ENCODE measurements at places on chromosomes 3 and 15.
A peak's percentile ranks its signal among the peaks of the same experiment; 100 is the strongest.

GRCh38 chr3:69081583-69082262 is 1.6 kb upstream of the UBA3 start:
- no peak for DNase-seq

- DNase-seq, result no peak
Observed at GRCh38 chr3:110793611-110794010, 278.0 kb upstream of the NECTIN3 start.

GRCh38 chr3:194257916-194258668 is 93.0 kb downstream of the CPN2 start:
- peak; percentile 25 for DNase-seq

DNA sequence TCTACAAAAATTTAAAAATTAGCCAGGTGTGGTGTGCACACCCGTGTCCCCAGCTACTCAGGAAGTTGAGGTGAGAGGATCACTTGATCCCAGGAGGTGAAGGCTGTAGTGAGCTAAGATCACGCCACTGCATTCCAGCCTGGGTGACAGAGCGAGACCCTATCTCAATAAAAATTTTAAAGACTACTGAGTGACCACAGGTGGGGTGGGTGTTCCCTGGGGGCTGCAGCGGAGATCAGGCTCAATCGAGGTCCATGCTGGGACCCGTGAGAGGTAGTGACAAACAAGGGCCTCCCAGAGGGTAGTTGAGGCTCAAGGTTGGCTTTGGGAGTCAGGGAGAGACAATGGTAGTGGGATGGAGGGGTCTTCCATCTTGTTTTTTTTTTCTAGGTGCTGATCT is 38.9 kb upstream of the LIMD1 start:
- DNase-seq, result no peak

GRCh38 chr3:52177701-52178042 is 20.3 kb upstream of the ALAS1 start:
- no peak for DNase-seq

DNA sequence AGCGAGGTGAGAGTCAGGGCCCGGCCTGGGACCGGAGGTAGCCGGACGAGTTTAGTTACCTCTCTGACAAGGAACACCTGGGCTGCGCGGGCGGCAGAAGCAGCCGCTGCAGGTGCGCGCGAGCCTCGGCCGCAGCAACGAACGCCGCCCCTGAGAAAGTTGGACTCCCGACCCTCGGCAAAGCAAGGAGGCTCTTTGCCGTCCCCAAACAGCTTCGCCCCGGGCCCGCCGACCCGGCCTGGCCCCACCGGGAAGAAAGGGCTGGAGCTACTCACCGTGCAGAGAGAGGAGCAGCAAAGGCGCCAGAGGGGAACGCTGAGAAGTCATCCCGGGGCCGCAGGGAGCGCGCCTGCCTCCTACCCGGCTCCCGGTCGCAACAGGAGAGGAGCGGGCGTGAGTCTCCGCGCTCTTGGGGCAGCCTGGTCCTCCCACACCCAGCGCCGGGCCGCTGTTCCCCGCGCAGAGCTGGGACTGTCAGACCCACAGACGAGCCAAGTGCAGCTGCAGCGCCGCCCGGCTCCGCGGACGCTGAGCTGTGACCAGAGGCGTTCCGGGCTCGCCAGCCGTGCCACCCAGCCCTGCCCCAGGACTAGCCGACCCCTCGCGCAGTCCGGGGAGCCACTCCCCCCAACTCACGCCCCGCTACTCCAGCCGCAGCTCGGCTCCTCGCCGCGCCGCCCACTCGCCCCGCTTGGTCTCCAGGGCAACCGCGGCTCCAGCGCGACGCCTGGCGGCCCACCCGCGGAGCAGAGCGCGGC is at the start of gene IGSF11:
IGSF11 (minus strand) TSS at position 591 of the 758 bp plus-strand sequence; CDS start at position 327, 264 bp downstream.
- peak; percentile 83 for DNase-seq

GRCh38 chr15:70443486-70444273 is 319.7 kb downstream of the UACA start:
- DNase-seq, result no peak

- DNase-seq, result no peak
Observed at GRCh38 chr15:76799760-76800159, 105.4 kb downstream of the SCAPER start.

GRCh38 chr15:89174476-89174875 is 46.9 kb downstream of the RLBP1 start:
- DNase-seq, result no peak

DNA sequence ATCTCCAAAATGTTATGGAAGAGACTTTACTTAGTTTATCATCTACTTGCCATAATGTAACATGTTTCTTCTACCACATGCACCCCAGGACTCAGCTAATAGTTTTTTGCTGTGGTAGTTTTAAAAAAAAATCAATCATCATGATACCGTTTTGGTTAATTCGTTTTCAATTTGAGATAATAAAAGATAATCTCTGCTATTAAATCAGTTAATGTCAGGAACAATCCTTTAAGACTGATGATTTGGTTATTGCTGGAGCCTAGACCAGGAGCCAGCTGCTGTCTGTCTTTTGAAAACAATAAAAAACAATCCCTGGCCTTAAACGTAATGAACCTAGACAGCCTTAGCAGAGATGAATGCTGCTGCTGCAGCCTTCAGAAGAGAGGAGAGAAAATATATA is 403.7 kb downstream of the OXSM start:
- DNase-seq, result no peak

- no peak for DNase-seq
Observed at GRCh38 chr3:55330355-55330754, 156.8 kb downstream of the WNT5A start.

DNA sequence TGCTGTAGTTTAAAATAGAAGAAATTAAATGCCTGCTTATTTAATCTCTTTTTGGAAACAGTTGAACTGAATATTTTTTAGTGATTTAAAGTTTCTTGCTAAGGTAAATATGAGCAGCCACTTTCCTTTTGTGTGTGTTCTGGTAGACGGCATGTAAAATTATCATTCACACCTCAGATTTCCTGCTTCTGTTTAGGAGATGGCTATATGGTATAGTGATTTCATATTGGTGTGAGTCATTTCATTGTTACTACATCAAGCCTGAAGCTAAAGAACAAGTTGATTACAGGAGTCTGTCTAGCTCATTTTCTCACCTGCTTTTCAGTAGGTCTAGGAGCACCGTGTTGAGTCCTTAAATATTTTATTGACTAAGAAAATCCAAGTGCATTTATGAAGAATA is 2.2 kb downstream of the LRCH3 start:
- DNase-seq, result no peak

DNA sequence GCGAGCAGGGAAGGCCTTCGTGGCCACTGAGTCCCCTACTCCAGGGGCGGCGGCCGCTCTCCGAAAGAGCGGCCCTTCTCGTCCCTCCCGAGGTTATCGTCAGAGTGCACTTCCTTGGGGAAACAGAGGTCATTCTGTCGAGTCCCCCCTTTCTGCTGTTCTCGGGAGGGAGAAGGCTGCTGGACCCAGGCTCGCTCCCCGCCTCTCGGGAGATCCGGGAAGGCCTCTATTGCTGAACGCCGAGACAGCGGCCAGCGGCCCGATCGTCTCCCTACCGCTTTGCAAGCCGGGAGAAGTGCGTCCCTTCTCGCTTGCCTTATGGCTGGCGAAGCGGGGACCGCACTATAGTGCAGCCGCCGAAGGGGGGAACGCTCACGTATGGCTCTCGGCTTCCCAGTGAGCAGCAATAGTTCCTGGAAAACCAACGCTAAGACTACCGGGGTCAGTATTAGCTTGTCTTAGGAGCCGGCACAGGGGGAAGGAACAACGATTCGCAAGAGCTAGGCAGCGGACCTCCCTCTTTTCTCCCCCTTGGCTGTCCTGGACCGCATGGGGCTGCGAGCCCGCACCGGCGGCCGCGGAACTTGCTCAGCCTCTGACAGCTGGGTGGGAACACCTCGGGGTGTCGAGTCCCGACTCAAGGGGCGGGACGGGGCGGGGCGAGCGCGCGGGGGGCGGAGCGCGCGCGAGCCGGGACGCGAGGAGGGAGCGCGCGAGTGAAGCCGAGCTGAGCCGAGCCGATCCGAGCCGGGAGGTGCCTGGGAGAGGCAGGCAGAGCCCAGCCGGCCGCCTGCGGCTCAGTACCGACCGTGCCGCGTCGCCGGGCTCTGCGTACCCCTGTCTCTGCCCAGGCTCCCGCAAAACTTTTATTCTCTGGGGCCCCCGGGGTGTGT is 930 bp upstream of the PPM1L start:
- DNase-seq, result peak; percentile 94

DNA sequence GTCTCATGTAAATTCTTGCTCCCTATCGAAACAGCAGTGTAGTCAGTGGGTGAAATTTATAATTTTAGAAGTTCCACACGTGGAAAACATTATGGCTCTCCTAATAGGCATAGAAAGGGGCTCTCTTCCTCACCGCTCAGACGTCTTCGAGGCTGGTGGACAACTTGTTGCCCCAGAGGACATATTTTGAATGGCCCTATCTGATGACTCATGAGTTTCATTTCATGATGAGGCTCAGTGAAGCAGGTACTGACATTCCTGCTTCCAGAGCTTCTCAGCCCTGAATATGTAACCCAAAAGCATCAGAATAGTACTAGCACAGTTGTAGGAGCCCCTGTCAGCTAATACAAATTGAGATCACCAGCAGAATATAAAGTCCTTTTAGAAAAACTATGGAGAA is 117.9 kb downstream of the HERC1 start:
- no peak for DNase-seq

DNA sequence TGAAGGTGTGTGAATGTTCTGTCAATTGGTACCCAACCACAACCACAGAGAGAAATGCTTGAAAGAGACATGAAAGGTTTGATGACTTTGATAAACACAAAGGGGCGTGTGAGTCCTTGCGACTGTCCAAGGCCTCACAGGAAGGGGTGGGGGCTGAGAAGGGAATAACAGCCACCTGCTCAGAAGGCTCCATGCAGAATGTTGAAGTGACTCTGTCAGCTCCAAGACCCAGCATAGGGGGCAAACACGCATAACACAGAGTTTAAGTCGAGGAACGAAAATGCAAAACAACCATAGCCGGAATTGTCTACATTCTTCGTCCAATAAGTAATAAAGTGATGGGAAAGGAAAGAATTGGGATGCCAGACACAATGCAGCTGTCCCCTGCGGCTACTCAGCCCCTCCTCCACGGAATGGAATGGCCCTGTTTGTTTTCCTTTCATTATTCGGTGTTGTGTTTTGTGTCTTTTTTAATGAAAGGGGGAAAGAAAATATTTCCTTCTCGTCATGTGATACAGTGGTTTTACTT is 19.9 kb downstream of the TMEM212 start:
- no peak for DNase-seq

- DNase-seq, result no peak
Observed at GRCh38 chr15:72968531-72968922, 83.7 kb upstream of the NEO1 start.

DNA sequence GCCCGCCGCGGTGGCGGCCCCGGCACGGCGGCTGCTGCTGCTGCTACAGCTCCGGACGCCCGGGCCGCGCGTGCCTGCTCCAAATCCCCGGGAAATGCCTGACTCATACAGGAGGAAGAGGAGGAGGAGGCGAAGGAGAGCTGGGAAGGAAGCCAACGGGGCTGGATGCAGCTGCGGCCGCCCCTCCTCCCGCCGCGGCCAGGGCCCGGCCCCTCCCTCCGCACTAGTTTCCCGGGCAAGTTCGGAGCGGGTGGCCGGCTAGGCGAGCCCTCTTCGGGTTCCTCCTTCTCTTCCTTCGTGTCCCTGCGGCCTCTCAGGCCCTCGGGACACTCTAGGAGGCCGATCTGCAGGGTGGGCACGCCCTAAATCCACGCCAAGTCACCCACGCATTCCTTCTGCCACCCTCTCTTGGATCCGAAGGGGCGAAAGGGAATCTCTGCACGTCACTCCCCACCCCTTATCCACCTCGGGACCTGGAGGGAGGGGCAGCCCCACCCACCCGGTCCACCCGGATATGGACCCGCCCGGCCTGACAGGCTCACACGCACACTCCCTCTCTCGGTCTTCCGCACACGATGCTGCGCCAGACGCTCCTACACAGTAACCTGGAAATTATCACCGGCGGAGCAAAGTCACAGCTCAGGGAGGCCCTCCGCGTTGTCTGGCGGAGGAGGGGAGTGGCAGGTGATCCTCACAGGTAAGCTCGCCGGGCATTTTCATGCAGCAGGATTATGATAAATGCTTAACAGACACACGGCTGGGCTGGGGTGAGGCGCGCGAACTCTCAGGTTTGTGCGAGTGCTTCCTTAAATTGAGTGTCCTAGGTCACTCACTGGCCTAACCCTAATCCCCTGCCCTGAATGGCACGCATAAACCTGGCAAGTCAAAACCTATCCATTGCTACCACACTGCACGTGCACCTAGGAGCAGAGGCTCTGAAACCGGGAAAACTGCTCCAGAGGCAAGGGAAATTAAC is at the start of the genes OSBPL10 and ZNF860:
OSBPL10 (minus strand) TSS at position 57 of the 976 bp plus-strand sequence. CDS start 83 bp downstream, outside the sequence.
ZNF860 (plus strand) TSS at position 545 of the 976 bp plus-strand sequence. CDS start 7,330 bp downstream, outside the sequence.
- DNase-seq, result peak; percentile 60

DNA sequence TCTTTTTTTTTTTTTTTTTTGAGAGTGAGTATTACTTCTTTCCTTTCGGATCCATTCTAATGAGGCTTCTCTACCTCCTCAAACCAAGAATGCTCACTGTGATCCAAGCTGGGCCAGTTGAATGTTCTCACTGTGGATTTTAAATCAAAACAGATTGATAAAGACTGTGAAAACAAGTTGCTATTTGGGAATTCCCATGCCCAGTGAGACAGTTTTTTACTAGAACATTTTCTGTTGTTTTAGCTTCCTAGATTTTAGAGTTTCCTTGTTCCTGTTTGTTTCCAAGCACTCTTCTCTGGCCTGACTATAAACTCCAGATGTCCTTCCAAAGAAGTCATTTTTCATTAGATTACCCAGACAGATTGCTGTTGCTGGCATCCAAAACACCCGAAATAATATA is 60.1 kb upstream of the GALNT15 start:
- no peak for DNase-seq

- no peak for DNase-seq
Observed at GRCh38 chr3:145889730-145890129, 271.3 kb downstream of the PLOD2 start.

DNA sequence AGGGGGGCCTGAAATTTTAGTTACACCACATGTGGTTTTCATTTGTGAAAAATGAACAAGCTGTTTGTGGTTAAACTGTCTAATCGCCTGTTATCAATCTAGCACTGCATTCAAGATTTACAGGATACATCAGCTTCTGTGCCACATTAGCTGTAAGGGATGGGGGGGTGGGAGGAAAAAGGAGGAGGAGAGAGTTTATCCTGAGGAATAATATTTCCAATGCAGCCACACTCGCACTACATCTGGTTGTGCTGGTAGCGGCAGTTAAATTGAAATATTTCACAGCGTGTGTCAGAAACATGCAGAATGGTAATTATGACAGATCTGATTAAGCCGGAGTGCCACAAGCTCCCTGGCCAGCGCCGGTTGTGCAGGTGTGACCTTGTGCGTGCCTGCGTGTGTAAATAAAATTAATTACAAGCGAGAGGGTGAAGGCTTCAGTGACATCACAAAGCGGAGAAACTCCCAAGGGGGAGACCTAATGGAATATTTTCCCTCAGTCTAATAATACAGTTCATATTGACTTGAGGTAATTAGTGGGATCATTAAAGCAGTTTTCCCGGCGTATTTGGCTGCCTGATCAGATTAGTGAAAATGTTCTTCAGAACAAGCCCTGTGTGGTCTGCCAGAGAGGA is 55.5 kb downstream of the SATB1 start:
- no peak for DNase-seq

DNA sequence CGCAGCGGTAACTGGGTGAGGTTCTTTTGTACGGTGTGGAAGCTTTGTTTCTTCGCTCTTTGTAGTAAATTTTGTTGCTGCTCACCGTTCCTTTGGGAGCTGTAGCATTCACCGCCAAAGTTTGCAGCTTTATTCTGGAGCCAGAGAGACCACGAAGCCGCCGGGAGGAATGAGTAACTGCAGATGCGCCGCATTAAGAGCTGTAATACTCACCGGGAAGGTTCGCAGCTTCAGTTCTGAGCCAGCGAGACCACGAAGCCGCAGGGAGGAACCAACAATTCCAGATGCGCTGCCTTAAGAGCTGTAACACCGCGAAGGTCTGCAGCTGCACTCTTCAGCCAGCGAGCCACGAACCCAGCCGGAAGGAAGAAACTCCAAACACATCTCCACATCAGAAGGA is 56.0 kb upstream of the DYNC1LI1 start:
- DNase-seq, result no peak
